ENCODE measurements at places on chromosomes 1 and 21.

- no peak for DNase-seq
These were observed 45.4 kb downstream of the CD247 start for GRCh38 chr1:167472752-167473521.

- DNase-seq: no peak
These were observed 88.0 kb downstream of the HHAT start for GRCh38 chr1:210416681-210417080.

GRCh38 chr1:37809942-37810341, 1.9 kb upstream of the YRDC start:
- no peak for DNase-seq

DNA sequence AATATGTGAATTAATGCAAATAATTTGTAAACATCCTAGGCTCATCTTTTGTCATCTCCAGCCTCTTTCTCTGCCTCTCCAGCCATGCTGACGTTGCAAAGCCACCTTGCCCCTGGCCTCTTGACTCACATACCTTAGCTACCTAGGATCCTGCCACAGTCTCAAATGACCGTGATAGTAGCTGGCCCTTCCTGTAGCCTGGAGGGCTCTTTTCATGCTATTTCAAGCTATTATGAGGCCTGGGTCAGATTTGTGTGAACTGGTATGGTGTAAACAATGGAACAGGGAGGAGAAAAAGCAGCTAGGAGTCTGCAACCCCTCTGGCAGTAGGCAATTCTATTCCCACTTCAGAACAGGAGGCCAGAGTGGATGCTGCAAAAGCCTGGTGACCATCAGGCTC, 337.7 kb downstream of the DISC1 start:
- DNase-seq: no peak

DNA sequence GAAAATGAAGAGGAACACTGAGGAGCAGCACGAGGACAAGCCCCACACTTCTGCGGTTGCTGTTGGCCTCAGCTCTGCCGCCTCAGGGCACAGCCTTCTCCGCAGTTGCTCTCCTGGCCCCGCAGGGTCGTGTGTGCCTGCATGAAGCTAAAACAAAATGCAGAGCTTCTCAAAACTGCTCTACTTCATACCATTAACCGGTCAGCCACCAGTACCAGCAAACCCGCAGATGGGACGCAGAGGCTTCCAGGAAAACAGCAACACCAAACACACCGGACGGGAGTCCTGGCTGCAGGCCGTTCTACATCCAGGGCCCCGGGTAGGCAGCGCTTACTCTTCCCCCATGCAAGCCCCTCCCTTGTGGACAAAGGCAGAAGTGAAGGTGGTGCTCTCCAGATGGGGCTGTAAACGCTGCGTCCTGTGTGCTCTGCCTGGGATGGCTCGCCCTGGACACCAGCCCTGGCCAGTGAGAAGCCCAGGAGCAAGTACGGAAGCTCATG, 7.1 kb upstream of the C1orf159 start:
- no peak for DNase-seq

- DNase-seq: no peak
These were observed 21.8 kb downstream of the SLC1A7 start for GRCh38 chr1:53120659-53121058.

GRCh38 chr1:152537496-152537895, 23.2 kb downstream of the CRCT1 start:
- DNase-seq: no peak

- no peak for DNase-seq
These were observed 23.8 kb upstream of the PPP2R5A start for GRCh38 chr1:212261361-212261929.

GRCh38 chr1:41242342-41243078, 404 bp upstream of the SCMH1 start:
- DNase-seq: no peak

DNA sequence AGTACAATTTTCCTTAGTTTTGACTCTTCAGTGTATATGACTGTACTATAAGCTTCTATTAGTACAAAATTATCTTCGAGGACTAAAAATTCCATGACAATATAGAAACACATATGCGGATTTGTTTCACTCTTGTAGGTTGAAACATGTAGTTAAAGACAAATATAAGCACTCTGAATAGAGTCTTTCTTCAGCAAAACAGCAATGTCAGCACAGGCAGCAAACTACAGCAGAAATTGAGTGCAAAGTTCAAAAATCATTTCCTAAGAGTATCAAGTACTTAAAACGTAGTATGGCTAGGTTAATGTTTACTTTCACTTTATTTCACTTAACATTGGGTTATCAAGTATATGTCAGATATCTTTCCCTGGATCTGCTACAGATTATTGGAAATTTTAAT, 106.7 kb downstream of the FAF1 start:
- no peak for DNase-seq

DNA sequence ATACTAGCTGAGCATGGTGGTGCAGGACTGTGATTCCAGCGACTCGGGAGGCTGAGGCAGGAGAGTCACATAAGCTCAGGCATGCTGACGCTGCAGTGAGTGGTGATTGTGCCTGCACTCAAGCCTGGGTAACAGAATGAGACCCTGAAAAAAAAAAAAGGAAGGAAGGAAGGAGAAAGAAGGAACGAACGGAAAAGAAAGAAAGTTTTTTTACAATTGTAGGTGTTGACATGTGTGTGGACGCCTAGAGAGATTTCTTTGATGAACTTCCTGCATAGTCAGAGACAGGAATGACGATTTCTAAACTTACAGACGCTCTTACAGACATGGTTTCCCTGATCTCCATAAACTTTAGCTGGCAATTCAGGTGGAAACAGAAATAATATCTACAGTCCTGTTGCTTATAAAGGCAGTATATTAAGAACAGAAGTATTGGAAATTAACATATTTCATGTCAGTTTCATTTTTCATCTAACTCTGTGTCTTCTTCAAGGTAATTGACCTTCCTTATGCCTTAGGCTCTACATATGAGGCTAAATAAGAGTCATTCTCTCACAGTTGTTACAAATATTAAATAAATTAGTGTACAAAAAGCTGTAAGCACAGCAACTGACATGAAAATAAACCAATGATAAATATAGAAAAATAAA, 4.1 kb downstream of the SAMSN1 start:
- DNase-seq: peak; percentile 71

GRCh38 chr1:102970496-102971078, 137.7 kb downstream of the COL11A1 start:
- no peak for DNase-seq

DNA sequence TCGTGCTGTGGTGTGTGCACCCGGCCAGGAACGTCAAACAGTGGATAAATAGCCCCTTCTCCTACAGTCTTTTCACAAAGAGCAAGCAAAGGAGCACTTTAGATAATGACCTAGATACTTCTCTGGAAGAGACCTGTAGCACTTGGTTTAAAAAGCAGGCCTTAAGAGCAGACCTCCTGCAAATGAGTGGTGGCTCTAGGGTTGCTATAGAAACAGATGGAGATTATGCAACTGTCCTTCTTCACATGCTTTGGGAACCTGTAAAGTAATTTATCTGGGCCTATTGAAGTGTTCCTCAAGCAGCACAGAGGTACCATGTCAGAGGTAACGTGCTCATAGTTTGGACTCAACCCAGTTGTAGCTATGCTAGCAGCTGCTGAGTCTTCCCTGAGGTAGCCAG, 208.2 kb upstream of the KIAA0040 start:
- no peak for DNase-seq

DNA sequence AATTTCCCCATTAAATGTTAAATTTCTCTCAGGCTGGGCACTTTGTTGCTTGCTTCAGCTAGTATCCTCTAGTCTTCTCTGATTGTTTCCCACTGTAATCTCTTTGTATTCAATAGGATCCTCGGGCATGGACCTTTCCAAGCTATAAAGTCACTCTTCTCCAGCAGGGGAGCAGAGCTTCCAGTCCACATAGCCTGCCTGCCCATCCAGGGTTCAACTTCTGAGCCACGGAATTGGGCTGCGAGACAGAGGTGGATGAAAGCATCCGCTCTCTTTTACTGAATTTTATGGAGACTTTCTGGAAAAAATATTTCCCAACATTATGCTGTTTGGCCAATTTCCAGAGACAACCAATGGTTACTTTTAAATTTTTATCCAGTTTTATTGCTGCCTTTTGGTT, 1.1 kb upstream of the CFHR5 start:
- DNase-seq: no peak

DNA sequence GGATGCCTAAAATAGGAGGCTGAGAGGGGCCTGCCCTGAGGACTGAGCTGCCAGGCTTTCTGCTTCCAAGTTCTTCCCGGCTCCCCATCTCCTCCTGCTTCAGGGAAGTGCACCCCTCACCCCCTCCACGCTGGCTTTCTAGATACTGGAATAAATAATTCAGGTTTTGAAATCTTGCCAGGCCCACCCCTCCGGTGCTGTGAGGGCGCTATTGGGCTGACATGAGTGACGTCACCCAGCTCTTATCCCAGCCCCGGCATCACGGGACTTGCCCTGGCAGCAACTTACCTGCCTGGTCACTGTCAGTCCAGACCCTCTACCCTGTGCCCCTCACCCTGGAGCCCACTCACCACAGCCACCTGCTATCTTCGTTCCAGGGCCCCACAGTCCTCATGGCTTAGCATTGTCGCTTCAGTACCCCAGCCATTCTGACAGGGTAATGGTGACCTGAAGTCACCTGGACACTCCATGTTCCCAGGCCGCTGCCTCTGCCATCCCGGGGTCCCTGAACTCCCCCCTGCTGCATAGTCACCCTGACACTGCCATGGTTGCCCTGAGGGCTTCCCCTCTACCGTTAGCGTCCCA, 819 bp upstream of the GPR3 start:
- DNase-seq: peak; percentile 36

DNA sequence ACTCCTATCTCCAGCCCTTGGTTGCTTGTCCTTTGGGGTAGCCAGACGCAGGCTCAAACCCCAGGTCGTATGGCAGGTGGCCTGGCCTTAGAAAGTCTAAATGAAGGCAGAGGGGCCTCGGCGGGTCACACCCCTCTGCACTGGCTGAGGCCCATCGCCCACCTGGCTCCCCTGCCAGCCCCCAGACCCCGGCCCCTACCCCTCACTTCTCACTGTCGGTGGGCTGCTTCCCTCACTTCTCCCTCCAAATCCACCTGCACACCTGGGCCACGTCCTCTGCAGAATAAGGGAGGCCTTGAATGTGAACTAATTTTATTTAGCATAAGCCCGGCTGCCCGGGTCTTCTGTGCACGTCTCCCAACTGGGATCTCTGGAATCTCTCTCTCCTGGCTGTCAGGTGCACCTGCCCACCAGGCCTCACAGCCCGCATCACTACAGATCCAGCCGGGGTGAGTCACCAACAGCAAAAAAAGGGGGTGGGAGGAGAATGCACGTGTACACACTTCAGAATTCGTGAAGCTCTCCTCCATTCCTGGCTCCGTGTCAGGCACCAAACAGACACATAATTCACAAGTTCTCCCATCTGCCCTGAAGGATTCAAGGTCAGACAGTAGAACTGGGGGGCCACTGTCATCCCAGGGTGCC, 107.5 kb upstream of the SIM2 start:
- no peak for DNase-seq

DNA sequence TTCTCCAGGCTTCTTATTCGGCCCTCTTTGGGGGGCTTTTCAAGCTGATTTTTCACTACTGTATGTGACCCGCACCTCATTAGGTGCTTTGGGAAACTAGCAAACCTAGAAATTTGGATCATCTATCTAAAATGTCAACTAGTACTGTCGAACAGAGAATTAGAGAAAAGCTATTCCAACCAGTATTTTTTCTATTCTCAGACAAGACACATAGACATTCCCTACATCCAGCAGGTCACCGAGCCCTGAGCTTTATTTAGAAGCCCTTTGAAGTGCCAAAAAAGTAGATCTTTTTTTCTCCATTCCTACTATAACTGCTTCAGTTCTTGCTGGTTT, 310 bp upstream of the SSR2 start:
- no peak for DNase-seq

DNA sequence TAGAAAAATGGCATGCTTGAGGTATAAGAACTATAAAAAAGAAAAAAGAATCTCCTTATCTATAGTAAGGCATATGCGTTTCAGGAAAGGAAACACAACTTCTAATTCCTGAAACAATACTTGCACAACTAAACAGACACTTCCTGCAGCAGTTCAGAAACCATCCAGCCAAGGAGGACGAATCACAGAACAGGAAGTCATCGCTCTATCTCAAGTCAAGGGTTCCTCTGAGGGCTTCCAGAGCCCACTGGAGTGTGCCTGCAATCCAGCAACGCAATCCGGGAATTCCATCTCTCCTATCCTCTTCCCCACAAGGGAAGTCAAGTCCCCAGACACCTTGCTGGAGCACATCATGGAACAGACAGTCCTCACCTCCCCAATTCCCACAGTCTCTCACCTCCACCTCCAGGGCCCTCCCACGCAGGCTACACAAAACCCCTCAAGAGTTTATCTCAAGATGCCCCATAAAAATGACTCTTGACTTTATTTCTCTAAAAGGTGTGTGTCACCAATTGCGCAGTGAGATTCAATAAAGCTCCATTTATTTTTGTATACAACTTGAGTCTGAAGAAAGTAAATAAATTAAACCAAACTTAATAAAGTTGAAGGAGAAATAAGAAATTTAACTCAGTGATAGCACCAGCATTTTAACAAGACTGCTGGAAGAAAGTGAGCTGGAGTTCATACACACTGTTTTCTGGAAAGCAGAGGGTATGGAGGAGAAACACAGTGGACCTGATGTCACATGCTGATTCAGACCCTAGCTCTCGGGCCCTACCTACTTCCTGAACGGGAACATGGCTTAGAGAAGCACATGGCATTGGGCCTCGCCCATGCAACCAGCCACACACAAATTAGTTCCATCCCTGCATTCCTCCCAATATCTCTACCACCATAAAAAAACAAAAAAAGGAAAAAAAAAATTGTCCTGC, 39.9 kb downstream of the SIPA1L2 start:
- no peak for DNase-seq

- no peak for DNase-seq
These were observed 183.3 kb downstream of the ST6GALNAC3 start for GRCh38 chr1:76257823-76258222.

DNA sequence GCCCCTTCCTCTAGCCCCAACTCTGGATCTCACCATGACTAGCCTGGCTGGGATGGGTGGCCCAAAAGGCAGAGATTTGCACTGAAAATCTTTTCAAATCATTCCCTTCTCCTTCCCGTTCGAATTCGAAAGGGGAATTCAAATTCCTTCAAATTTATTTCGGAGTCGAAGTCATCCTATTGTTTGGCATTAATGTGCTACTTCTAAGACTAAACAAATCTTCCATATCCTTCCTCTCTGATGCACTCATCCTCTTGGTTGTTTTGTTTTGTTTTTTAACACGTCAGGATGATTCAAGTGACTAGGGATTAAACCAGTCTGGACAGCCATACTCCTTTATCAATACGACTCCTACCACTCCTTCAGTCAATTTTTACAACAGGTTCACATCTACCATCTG, 95.5 kb upstream of the SGIP1 start:
- DNase-seq: no peak

DNA sequence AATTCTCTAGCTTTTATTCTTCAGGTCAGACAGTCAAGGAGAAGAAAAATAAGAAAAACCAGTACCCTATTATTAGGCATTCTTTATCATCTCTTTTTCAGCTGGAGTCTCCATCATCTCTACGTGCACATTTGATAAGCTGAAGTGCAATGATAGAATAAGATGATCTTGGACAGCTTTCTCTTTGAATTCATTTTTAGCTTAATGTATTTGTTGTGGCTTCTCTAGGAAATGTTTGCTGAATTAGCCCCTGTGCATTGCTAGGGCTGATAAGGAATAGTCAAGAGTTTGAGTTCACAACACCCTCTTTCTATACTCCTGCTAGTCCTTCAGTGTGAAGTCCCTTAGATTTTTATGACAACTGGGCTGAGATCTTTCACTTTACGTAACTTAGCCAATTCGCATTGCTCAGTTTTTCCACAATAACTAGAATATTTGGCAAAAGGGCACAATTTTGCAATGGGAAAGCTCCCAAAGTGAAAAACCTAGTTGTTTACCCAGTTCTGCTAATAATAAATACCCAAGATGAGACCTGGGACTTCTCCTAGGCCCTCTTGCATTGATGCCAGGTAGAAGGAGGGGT, 7.0 kb upstream of the KCNJ15 start:
- no peak for DNase-seq
